Vagina (tissue), 2 donors: ENCODE measurements at places on chromosomes 1 and 21.

- no peak for DNase-seq
Measured at GRCh38 chr1:16286122-16286521, 49.1 kb upstream of the CPLANE2 start.

- DNase-seq = no peak
Measured at GRCh38 chr1:161784968-161785367, 18.8 kb downstream of the ATF6 start.

DNA sequence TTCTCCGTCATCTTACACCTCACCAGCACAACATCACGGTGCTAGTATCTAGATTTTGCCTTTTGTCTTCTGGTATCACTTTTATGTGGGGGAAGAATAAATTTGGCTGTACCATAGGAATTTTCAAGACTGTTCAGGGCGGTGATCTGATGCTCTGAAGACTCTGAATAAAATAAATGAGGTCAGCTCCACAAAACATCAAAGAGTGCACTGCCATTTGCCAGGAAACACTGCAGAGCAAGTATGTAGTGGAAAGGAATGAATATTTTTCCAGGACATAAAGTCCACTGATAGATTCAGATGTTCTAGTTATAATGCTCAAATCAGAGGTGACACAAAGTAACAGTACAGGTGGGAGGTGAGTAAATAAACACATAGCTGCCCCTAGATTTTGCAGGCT is 56.3 kb downstream of the ZP4 start:
- DNase-seq = no peak

DNA sequence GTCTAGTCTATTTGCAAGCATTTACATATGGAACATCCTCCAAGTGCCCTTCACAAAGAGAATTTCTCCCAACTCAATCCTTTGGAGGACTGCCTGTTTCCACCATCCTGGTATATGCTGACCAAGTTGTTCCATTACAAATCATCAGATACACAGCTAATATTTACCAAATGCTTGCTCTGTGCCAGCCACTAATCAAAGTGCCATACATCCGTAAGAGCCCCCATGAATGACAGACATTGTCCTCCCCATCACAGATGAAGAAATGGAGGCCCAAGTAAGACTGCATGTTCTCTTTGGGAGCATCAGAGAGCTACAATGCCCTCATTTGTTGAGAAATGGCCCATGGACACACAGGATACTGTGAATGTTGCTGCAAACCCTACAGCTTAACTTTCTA is 130.0 kb upstream of the BACE2 start:
- no peak for DNase-seq

GRCh38 chr1:7302126-7302525 is 469.0 kb upstream of the VAMP3 start:
- no peak for DNase-seq

GRCh38 chr21:30463713-30464112 is 16.5 kb downstream of the KRTAP19-1 start:
- no peak for DNase-seq

GRCh38 chr1:3316340-3316943 is 138.0 kb upstream of the ARHGEF16 start:
- no peak for DNase-seq

GRCh38 chr1:171344473-171344820 is 30.5 kb downstream of the FMO4 start:
- DNase-seq = no peak

- no peak for DNase-seq
Measured at GRCh38 chr21:41824466-41825207, 54.5 kb downstream of the PRDM15 start.

DNA sequence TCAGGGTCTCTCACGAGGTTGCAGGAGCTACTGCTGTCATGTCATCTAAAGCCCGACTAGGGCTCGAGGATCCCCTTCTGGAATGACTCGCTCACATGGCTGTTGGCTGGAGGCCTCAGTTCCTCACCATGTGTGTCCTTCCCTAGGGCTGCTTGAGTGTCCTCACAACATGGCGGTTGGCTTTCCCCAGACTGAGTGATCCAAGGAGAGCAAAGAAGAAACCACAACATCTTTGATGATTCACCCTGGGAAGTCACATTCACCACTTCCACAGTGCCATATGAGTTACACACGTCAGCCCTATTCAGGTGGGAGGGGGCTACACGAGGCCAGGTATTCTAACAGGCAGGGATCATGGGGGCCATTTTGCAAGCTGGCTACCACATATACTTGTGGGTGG is 64.9 kb downstream of the FHAD1 start:
- no peak for DNase-seq

- DNase-seq = no peak
Measured at GRCh38 chr1:18293291-18293690, 185.7 kb downstream of the IGSF21 start.

GRCh38 chr1:17156108-17156507 is 36.9 kb upstream of the PADI2 start:
- DNase-seq = no peak

DNA sequence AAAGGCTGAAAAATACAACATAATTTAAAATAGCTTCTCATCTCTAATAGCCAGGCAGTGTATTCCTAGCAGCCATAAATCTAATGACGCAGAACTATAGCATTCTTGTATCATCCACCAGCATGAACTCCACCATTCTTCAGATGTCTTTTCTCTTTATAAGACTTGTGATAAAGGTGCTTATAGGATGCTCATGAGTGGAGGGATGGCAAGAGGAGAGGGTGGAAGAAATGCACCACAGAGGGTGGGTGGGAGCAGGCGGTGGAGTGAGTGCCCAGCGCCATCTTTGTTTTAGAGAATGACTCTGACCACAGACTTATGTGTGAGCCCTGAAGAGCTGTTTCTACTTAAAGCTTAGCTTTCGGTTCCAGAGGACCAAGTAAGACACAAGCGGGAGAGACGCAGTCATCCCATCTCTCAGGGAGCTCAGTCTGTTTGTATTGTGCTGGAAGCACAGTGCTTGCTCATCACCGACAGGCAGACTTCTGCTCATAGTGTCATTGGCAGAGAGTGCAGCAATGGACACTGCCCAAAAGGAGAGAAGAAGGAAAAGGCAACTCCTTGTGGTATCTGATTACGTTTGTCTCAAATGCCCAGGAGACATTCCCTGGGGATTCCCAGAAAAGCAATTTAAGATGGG is 65.6 kb downstream of the KCNJ15 start:
- no peak for DNase-seq

- no peak for DNase-seq
Measured at GRCh38 chr1:185483664-185484450, 166.8 kb upstream of the IVNS1ABP start.

GRCh38 chr1:201562257-201562656 is 23.3 kb downstream of the NAV1 start:
- no peak for DNase-seq

DNA sequence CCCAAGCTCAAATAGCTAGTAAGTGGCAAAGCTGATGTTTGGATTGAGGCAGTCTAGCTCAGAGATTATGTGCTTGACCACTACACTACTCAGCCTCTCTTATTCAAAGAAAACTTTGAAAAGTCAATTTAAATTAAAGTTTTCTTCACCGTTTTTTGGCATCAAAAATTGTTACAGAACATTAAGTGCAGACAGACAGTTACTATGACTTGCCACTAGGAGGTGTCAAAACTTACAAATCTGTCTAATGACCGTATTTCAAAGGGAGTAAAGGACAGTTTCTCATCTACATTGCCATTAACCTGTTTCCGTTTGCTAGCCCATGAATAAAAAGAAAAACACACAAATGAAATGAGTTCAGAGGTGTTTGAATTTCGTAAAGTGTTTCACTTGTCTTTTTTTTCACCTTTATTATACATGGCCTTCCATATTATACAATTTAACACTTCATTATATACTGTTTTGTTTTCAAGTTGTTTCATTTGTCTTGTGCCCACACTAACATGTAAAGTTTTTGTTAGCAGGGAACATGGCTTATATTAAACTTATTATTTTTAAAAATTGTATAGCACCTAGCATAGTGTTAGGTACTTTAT is 57.4 kb upstream of the MTF2 start:
- DNase-seq = no peak

DNA sequence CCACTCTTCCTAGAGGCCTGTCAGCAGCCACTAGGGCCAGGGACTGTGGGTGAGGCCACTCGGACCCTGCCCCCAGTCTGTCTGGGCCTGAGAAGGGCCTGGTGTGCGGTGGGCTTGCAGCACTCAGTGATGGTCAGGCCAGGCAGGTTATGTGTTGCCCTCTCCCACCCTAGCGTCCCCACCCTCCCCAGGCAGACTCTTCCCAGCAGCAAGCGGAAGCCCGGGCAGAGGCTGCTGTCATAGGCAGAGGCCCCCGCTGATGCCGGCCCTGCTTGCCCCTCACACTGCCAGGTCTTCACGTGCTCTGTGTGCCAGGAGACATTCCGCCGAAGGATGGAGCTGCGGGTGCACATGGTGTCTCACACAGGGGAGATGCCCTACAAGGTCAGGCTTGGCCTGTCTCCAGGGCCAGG is 6.6 kb downstream of the ZBTB48 start:
- DNase-seq = no peak

GRCh38 chr1:21616372-21616771 is 52.8 kb downstream of the RAP1GAP start:
- no peak for DNase-seq

- no peak for DNase-seq
Measured at GRCh38 chr1:184866991-184867788, 107.1 kb downstream of the NIBAN1 start.

DNA sequence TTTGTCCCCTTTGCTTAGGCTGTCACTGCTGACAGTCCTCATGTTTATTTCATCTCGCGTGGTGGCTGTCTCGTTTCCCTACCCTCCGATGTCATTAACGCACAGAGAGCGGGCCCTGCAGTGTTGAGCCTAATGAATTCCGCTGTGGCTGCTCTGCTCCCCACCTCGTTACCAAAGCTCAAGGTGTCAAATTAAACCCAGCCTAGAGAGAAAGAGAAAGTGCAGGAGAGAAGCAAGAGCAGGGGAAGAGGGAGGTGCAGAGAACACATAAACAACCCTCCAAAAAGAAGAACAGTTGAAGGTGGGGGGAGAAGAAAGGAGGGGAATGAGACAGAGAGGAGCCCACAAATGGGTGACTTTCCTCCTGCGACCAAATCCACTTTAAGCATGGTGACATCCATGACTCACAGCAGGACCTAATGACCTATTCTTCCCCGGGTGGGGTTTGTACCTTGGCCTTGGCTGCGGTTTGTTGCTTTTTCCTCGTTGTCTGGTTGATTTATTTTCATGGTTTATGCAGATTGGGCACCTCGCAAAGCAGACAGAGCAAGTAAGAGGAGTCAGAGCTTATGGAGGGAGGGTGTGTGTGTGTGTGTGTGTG is 92.5 kb downstream of the PBX1 start:
- no peak for DNase-seq

DNA sequence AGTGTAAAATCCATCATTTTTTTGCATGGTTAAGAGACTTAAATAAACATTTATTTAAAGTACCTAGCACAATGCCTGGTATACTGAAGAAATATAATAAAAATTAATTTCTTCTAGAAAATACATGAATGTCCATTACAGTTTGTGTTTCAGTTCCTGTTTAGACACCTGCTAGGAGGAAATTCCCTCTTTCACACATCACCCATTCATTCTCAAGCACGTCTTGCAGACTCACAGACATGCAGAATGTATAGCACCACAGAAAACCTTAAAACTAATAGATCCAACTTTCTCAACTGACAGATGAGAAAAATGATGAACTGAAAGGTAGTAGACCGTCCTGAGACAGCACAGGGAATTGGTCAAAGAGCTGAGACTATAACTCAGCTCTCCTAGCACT is 172.2 kb upstream of the C8B start:
- no peak for DNase-seq

- no peak for DNase-seq
Measured at GRCh38 chr1:76083189-76083588, 8.6 kb downstream of the ST6GALNAC3 start.

DNA sequence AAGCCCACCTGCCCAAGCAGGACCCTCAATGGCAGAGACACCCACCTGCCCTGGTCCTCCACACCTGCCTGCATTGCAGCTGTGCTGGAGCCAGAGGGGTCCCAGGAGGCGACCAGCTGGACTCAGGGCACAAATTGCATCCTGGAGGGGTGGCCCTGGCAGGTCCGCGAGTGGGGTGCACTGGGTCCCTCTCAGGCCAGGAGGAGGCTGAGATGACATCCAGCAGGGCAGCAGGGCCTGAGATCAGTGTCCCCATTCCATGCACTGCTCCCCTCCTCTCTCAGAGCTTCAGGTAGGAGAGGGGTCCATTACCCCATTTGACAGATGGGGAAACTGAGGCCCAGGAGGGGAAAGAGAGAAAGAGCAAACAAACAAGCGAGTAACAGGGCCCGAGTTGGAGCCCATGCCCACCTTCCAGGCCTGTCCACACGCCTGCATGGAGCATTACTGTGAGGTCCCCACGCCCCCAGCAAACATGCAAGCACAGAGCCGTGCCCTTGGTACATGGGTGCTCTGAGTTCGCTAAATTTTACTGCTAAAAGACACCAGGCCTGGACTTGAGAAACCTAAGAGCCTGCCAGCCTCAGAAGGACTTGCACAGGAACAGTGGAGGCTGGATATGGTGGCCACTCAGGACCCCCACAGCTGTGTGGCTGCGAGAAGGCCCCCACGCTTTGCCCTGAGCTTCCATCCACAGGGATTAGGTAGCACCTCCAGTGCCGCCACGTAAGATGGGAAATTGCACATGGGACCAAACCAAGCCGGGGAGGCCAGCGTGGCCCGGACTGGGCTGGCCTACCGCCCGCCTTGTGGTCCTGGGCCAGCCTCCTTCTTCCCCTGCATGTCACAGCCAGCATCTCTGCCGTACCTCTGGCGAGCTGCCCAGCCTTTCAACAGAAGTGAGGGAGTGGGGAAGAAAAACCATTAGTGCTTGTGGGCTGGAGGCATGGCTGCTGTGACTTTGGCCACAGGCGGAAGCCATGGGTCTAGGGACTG is 7.4 kb downstream of the WNT3A start:
- DNase-seq = peak; percentile 82

DNA sequence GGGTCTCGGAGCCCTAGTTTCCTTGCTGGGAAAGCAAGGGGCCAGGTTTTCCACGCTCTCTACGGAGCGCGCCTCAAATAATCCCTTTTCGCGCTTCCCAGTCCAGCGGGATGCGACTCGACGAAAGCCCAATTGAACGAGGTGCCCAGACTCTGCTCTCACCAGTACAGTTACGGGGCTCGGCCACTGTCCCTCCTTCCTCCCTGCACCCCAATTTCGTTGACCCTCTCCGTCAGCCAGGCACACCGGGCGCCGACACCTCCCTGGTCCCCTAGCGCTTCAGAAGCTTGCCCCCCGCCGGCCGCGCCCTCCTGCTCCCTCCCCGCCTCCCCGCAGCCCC is 389 bp downstream of the SEMA6C start:
- no peak for DNase-seq
